GM12865 (cell line): ENCODE measurements at places on chromosomes 13 and 19.

- DNase-seq, result no peak
These were observed 5.9 kb upstream of the CIRBP start for GRCh38 chr19:1263188-1263587.

DNA sequence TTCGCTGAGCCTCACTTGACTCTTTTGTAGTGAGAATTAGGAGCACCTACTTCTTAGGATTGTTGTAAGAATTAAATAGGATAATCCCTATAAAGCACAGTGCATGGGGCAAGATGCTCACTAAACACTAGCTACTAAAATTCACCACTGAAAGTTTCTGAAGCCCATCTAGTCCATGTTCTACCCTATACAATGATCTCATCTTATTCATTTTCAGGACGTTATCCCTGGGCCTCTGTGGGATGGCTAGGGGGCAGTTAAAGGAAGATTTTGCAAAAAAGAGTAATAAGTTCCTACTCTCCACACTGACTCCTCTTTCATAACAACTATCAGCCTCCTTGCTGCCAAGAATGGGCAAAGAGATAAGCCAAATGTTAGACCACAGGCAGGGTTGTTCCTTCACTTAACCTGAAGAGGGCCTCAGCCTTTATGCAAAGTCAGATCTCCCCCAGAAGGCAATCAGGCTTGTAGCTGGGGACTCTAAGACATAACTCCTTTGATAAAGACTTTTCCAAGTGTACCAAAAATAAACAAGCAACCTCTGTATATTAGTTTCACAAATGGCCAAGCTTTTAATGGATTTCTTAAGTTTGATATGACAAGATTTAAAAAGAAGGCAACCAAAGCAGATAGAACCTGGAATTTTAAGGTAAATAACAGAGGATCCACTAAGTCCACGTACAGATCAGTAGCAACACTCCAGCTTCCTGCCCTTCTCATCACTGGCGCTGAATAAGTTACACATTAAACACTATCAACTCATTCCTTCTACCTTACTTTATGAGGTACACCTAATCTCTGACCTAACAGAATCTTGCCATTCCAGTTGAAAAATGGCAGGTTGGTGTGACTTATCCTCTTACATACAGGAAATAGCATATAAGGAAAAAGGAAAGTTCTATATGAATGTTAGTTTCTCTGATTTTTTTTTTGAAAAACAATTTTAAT lies 44.4 kb downstream of the ELF1 start:
- DNase-seq, result peak; percentile 78

GRCh38 chr19:5386841-5387240 lies 46.2 kb upstream of the PTPRS start:
- DNase-seq, result no peak

- DNase-seq, result no peak
These were observed 18.9 kb downstream of the ATP11A start for GRCh38 chr13:112708560-112709240.

- DNase-seq, result peak; percentile 2
These were observed 1121.9 kb upstream of the PCDH20 start for GRCh38 chr13:62537593-62537992.

DNA sequence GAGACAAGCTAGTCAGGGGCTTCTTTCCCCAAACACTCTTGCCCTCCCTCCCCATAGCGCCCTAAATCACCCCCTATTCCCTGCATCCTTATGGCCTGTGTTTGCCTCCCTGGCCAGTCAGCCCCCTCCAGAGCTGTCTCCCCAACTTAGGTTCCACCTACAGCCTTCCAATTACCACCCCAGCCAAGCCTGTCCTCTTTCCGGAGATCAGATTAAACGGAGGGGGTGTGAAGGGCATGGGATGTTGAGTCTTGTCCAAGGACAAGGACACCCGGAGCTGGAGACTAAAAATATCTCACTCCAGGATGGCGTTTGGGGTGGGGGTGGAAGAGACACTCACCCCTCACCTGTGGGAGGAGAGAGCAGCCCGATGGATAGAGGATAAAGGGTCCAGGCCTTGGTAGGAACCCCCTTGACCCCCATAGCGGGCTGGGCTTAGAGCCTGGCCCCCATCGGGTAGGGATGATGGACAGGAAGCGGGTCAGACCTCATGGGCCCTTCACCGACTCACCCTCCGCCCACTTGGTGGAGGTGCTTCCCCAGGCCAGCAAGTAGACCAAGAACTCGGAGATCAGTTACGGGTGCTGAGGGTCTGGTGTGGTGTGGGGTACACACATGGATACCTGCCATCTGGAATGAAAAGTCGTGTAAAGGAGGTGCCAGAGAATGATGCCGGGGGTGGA lies 6.0 kb downstream of the ZNF865 start:
- no peak for DNase-seq

DNA sequence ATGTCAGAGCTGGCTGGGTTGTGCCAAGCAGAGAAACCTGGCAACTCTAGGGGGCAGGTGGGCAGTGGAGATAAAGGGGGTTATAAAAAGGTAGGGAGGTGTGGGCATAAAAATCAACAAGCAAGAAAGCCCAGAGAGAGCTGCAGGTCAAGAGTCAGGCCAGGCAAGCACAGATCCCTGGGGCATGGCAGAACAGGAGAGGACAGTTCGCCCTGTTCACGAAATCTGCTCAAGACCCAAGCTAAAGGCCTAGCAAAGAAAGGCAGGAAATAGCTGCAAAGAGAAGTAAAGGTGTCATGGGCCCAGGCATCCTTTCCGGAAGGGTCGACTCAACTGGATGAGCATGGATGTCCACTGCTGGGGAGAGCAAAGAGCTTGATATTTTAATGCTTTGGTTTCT lies 3.4 kb downstream of the MBNL2 start:
- peak; percentile 21 for DNase-seq

DNA sequence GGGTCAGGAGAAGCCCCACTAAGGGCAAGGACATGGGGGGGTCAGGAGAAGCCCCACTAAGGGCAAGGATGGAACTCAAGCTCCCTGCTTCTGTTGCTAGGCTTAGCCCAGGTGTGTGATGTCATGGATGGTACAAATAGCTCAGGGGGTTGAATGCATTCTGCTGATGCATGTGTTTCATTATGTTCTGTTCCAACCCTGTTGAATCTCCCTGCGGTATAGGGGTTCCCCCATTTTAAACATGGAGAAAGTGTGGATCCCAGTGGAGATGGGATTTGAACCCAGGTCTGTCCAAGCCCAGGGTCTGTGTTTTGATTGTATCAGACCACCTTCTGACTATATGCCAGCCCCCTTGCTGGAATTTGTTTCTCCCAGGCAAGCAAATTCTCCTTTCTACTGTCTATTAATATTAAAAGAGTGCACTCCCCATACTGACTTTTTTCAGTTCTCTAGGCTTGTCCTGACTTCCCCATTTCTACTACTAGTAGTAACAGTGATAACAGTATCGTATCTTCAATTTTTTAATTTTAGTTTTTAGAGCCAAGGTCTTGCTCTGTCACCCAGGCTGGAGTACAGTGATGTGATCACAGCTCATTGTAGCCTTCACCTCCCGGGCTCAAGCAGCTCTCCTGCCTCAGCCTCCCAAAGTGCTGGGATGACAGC lies 6.7 kb downstream of the ZNF865 start:
- no peak for DNase-seq

- no peak for DNase-seq
These were observed 6.8 kb downstream of the HSPH1 start for GRCh38 chr13:31154939-31155338.

- DNase-seq, result no peak
These were observed 29.5 kb downstream of the ZSWIM4 start for GRCh38 chr19:13824703-13825102.

- DNase-seq, result no peak
These were observed 526 bp downstream of the NFIX start for GRCh38 chr19:12995596-12996405.

DNA sequence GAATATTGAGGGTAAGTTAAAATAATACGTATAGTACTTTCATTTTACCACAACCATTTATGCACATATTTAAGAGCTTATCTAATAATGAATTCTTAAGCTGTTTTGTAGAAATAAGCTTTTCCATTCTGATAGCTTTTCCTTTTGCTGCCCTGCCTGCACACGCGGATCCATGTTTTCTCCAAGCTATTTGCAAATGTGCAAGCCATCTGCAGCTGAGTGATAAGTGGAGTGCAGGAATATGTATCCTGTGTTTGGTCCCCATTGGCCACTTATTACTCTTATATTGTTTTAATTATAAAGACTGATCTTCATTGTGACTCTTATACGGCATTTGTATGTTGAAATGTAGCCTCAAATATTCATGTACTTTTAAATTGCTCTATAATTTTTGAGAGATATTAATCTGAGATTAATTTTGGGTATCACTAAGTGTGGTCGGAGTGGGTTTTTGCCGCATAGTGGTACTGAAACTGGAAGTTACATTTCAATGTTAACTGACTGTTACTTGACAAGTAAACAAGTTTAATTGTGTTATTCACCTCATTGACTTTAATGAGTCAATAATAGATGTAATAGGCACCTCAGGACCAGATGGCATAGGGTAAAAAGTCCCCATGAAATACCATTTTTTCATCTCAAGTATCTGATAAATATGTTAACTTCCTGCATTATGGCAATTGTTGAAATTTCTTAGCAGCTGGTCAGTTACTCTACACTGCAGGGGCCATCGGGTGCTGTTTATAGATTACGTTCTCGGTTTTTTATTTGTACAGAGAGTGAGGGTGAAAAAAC lies 1567.4 kb downstream of the EFNB2 start:
- no peak for DNase-seq

GRCh38 chr19:920051-920864 lies 3.1 kb downstream of the KISS1R start:
- peak; percentile 74 for DNase-seq

DNA sequence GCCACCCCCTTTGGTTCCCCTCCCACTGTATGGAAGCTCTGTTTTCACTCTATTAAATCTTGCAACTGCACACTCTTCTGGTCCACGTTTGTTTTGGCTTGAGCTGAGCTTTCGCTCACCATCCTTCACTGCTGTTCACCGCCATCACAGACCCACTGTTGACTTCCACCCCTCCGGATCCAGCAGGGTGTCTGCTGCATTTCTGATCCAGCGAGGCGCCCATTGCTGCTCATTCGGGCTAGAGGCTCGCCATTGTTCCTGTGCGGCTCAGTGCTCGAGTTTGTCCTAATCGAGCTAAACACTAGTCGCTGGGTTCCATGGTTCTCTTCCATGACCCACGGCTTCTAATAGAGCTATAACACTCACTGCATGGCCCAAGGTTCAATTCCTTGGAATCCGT lies 42.7 kb downstream of the ACTN4 start:
- DNase-seq, result no peak

DNA sequence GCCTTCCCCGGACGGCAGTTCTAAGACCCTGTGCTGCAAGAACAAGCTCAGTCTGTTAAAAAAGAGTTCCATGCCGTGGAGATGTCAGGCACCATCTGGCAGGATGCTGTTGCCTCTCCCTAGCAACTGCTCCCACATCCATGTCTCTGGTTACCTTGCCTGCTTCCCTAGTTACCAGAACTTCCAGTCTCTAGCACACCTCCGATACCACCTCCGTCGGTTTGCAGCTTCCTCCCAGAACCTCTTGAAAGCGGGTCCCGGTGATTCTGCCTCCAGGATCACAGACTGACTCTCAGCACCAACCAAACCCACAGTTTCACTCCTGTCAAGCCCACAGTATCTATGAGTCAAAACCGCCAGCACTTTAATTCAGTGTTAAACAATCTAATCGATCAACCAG lies 55.4 kb downstream of the KCTD12 start:
- no peak for DNase-seq

- DNase-seq, result no peak
These were observed 5.7 kb downstream of the ZNF431 start for GRCh38 chr19:21147540-21147939.

- no peak for DNase-seq
These were observed 12.5 kb downstream of the APBA3 start for GRCh38 chr19:3748965-3749364.

DNA sequence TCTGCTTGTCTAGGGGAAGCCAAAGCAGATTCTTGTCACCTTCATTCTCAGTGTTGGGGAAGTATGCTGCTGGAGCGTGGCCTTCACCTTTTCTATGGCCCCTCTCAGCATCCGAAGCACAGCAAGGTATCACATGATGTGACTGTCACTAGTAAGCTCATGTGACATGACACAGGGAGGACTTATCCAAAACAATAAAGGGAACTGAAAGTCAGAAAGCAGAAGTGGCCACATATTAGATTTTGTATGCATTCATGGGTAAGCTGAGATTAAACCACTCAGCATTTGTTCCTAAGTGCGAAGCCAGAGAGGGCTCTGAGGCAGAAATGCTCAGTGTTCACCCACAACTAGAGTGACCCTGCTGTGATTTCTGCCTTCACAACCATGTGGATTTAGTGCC lies 72.8 kb upstream of the PCDH8 start:
- peak; percentile 74 for DNase-seq

DNA sequence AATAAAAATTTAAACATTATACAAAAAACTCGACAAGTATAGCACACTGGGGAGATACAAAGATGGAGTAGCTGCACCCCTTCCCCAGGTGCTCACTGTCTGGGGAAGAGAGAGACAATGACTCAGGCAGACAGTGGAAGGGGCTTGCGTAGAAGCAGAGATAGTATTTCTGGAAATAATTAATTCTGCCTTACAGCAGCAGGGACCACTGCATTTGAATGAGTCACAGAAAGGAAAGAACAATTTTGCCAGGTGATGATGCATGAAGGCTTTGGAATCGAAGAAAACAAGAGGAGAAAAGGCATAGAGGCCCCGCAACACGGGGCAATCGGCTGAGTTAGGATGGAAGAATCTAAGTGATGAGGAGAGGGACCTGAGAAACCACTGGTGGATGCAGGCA lies 447.4 kb downstream of the EFNB2 start:
- DNase-seq, result no peak

DNA sequence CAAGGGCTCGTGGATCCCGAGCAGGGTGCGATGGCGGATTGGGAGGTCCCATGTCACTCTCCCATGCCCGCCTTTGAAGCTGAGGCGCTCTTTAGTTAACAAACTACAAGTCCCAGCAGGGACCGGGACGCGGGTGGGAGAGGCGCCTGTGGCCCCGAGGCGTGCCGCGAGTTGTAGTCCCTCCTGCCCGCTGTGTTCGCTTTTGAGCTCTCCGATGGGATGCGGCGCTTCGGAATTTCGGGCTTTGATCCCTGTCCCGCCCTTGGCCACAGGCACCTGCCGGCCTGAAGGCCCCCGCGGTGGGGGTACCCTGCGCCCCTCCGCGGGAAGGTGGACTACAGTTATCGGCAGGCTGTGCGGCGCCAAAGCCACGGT lies 11.0 kb downstream of the CYTH2 start:
- no peak for DNase-seq

- DNase-seq, result no peak
These were observed 1.6 kb downstream of the ZNF415 start for GRCh38 chr19:53131085-53131590.

DNA sequence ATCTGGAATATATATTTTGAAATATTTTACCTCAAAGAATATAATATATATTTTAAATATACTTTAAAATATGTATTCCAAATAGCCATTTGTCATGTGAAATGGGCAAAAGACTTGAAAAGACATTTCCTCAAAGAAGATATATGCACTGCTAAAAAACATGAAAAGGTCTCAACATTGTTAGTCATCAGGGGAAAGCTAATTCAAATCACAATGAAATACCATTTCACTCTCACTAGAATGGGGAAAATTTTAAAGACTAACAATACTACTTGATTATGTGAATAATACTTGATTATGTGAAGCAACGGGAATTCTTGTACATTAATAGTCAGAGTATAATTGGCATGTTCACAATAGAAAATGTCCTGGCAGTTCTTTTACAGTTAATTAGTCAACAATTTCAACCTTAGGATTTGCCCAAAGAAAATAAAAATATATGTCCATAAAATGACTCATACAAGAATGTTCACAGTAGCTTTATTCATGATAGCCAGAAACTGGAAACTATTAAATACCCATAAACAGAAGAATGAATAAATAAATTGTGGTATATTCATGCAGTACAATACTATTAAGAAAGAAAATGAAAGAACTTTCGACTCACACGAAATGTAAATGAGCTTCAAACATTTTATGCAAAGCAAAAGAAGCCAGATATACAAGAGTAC lies 6.8 kb upstream of the KBTBD6 start:
- DNase-seq, result no peak
